ENCODE measurements at places on chromosomes 1 and 21. TPM values are rescaled to one million over a fixed set of nuclear protein-coding genes. Genes with fewer than 3 reads are reported as not detected.

PAPPA2 gene
- 0.15 TPM for total RNA-seq

LY9 gene
- total RNA-seq = 76.3 TPM

CD84 gene
- 6.3 TPM for total RNA-seq

CFAP57 gene
- total RNA-seq = not detected

CRNN gene
- not detected for total RNA-seq

IL12RB2 gene
- 32.2 TPM for total RNA-seq

HMCN1 gene
- not detected for total RNA-seq

TRIM67 gene
- total RNA-seq = not detected

F3 gene
- not detected for total RNA-seq

SMIM11 gene
- total RNA-seq = 16.7 TPM

GNG12 gene
- not detected for total RNA-seq

AMY1C gene
- not detected for total RNA-seq

PLA2G2F gene
- not detected for total RNA-seq

SLC30A10 gene
- not detected for total RNA-seq

C8A gene
- not detected for total RNA-seq

PPCS gene
- 42.2 TPM for total RNA-seq

CLCNKB gene
- total RNA-seq = not detected

HES2 gene
- 0.12 TPM for total RNA-seq

RPE65 gene
- not detected for total RNA-seq

CYP2J2 gene
- total RNA-seq = 1.3 TPM

Measured in activated naive CD4-positive, alpha-beta T cell treated with anti-CD3 and anti-CD28 coated beads, Interleukin-2, amount 10 ng/mL, durations not matched to agents 5 hours and 36 hours (primary cell).